ENCODE measurements at places on chromosomes 4 and X.
A peak's percentile ranks its signal among the peaks of the same experiment; 100 is the strongest.

DNA sequence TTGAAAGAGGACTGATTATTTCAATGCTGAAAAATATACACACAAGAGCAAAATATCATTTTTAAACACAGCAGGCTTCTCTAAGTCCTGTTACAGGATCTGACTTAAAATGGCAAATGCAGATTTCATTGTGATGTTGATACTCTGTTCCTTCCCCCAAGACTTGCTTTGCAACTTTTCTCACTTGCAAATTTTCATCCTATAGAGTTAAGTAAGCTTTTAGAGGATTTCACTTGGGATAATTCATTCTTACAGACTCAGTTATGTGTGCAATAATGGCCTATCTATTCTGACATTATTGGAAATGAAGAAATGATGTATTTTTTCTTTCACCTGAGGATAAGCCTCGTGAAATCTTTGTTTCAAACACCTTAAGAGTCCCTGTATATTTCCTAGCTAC is 2403.2 kb downstream of the ARAP2 start:
- no peak for DNase-seq

GRCh38 chrX:103098488-103098887 is 5.5 kb upstream of the NXF3 start:
- no peak for DNase-seq

DNA sequence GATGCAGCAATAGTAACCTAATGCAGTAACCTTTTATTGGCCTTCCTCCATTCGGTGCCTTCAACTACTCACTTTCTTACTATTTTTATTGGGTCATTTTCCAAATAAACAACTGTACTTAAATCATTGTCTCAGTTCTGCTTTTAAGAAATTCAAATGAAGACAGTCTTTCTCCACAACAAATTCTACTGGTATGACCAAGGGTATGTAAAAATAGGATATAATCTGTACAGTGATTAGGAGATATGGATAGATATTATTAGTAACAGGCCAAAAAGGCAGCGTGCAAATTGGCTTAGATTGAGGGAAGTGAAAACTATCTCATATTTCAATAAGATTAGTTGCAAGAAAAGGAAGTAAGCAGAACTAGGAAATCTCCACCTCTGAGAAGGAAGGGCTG is 177.4 kb upstream of the PPP1R2C start:
- DNase-seq = no peak

DNA sequence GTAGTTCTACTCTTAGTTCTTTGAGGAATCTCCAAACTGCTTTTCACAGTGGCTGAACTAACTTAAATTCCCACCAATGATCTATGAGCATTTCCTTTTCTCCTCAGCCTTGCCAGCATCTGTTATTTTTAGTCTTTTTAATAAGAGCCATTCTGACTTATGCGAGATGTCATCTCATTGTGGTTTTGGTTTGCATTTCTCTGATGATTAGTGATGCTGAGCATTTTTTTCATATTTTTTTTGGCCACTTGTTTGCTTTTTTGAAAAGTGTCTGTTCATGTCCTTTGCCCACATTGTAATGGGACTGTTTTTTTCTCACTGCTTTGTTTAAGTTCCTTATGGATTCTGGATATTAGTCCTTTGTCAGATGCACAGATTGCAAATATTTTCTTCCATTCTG is 21.5 kb upstream of the PHKA1 start:
- DNase-seq = no peak

GRCh38 chrX:10589098-10589497 is 31.3 kb downstream of the MID1 start:
- no peak for DNase-seq

DNA sequence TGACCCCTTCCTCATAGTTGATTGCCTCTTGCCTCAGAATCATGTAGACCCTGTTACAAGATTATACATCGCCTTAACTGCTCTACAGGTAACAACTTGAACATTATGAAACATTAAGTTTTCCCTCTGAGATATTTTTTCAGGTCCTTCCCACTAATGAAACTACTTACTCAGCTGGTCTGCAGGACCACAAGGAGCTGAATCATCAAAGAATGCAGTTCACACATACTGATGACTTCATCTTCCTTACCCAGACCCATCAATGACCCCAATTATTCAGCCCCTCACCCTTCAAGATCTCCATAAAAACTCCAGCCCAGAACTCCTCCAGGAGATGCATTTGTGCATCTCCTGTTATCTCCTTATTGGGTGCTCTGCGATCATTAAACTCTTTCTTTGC is 720.9 kb downstream of the RAPGEF2 start:
- no peak for DNase-seq

GRCh38 chrX:148620023-148620422 is 119.6 kb downstream of the AFF2 start:
- no peak for DNase-seq

GRCh38 chr4:105274090-105274489 is 127.4 kb downstream of the TET2 start:
- no peak for DNase-seq

GRCh38 chrX:18971506-18971905 is 12.4 kb downstream of the PHKA2 start:
- DNase-seq = no peak

GRCh38 chr4:137129845-137130244 is 402.4 kb downstream of the PCDH18 start:
- DNase-seq = no peak

- DNase-seq = no peak
These were observed 20.2 kb downstream of the CLNK start for GRCh38 chr4:10664408-10664807.

GRCh38 chr4:178752954-178753525 is 1310.8 kb upstream of the AGA start:
- DNase-seq = no peak

- DNase-seq = no peak
These were observed 81.5 kb upstream of the BMP3 start for GRCh38 chr4:80948995-80949394.

- DNase-seq = no peak
These were observed 55.4 kb upstream of the RELL1 start for GRCh38 chr4:37741564-37741963.

GRCh38 chr4:97121493-97121892 is 1021.8 kb downstream of the STPG2 start:
- no peak for DNase-seq

GRCh38 chrX:28848707-28849106 is 261.5 kb downstream of the IL1RAPL1 start:
- no peak for DNase-seq

- no peak for DNase-seq
These were observed 313.3 kb downstream of the PPP3CA start for GRCh38 chr4:101033986-101034385.

DNA sequence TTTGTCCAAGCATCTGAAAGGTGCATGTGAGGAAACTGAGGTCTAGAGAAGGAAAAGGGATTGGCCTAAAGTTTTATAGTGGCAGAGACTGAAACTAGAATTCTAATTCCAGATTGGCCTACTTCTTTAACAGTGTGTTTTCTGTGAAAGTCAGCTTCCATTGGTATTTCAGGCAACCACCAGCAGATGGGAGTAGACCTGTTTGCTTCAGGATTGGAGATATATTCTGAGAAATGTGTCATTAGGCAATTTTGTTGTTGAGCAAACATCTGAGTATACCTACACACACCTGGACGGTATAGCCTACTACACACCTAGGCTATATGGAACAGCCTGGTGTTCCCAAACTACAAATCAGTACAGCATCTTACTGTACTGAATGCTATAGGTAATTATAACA is 207.3 kb upstream of the RADX start:
- DNase-seq = no peak

GRCh38 chr4:189784651-189785050 is 156.0 kb upstream of the FRG1 start:
- DNase-seq = no peak

DNA sequence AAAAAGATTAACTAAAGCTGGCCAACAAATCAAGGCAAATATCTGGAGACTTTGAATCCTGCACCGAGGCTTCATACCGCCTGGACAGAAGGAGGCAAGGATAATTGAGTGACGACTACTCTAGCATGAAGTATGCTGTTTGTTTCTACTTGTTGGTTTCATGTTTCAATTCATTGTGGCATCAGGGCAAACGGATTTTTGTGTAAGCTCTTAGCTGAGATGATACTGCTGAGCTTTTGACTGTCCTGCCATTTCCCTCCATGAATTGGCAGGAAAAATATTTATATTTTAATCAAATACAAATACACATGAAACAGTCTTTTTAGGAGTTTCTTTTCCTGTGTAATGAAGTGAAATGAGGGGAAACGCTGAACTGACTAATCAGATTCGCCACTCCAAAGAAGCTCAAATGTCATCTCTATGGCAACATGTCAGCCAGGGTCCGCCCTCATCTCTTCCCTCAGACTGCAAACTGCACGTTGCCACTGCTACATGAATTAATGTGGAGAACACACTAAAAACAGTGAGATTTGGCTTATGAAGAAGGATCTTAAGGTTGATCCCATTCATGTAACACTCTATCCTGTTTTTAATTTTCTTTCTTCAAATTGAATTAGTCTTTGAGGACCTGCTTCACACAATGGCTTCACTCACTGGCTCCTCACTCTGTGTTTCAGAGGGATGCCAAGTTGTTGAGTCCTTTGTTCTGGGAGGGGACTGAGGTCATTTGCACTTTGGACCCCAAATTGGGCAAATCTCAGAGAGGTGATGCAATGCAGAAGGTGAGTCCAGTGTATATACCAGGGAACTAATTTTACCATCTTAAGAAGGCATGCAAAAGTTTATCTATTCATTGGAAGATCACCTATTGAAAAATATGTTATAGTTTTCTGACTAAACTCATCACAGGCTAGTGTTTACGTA is 149.6 kb upstream of the MID1 start:
- peak; percentile 77 for DNase-seq

- no peak for DNase-seq
These were observed 621.3 kb upstream of the PCDH10 start for GRCh38 chr4:132527817-132528216.

Data from NCI-H1105 treated with DMSO at 0.1 percent for 48 hours (cell line).